Activated CD4-positive, alpha-beta T cell treated with anti-CD3 and anti-CD28 coated beads, Interleukin-2, amount 50 U/mL, for 24 hours (primary cell): ENCODE measurements at places on chromosomes 7 and 10.

DNA sequence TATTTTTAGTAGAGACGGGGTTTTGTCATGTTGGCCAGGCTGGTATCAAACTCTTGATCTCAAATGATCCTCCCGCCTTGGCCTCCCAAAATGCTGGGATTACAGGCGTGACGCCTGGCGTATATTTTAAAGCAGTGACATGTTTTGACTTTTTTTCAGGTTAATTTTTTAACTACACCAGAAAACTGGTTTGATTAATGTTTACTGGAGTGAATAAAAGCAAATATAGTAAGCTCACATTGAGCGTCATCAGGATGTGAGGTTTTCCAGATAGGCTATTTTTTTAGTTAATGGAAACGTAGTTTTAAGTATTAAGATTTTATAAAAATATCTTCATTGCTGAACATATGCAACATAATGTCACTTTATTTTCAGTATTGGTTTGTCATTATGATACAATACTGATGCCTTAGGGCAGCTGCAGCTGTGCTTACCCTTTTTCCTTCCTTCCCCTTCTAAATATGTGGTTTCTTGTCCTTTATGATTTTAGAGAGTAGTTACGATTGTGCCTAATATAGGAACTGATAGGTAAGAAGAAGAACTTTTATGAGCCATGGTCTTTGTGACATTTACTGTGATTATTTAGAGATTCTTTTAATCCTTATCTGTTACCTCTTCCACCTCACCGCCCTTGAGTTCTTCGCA lies 37.3 kb downstream of the TMEM60 start:
- DNase-seq: no peak

DNA sequence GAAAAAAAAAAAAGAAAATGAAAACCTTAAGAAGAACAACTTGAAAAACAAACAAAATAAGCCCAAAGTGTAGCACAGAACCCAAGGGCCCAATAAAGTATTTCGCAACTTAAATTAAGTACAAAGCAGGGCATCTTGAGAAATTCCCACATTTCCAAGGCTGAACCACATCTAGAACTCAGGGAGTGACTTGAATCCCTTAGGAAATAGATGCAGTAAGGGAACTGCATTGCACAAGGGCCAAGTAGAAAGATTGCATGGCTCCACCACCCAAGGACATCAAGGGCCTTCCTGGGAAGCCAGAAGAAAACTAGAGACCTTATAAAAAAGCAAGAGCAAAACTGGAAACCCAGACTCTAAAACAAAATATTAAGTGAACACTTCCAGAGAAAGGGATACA lies 352.7 kb downstream of the CXCL12 start:
- DNase-seq: no peak

DNA sequence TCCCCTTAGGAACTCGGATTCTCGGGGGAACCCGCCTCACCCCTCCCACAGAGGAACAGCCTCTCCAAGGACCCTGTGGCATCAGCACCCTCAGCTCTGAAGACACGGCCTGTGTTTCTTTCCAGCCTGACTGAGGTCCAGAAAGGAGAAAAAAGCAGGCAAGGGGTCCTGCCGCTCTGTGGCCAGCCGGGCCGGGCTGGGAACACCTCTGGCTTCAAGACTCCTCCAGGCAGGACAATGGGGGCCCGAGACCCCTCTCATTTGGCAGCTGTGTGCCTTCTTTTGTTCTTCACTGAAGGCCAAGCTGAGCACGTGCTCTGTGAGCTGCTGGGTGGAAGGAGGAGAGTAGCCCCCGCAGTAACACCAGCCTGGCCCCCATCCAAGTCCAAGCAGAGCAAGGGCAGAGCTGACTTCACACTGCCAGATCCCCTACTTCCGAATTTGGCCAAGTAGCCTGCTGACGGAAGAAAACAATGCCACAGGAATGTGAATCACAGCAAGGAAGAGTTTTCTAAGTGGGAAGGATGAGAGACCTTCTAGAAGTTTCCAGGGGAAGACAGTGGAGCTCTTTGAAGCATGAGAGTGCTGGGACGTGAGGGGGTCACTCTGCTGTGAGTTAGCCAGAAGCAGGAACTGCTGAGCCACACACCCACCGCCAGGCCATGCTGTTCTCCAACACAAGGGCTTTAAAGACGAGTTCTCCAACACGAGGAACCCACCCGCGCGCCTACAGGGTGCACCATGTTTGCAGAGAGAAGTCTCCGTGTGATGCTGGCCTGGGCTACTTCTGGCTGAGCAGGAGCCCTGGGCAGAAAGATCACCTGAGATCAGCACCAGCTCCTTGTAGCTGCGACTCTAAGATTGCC lies 3.1 kb downstream of the CNPY1 start:
- no peak for DNase-seq

DNA sequence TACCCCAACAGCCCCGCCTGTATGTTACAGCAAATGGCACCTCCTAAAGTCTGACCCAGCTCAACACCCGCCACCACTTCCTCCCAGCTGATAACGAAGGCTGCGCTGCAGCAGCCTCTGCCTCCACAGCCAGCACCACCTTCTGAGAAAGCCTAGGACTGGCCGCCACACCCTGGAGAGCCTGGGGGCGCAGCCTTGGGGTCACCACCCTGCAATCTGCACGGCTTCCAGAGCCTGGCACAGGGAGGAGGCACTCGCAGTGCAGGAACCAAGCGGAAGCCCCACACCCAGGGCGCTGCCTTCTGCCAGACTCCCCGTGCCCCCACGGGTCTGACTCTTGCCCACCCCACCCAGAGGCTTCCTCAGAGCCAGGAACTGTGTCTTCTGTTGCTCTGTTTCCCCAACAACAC lies 112.5 kb downstream of the MAD1L1 start:
- no peak for DNase-seq

DNA sequence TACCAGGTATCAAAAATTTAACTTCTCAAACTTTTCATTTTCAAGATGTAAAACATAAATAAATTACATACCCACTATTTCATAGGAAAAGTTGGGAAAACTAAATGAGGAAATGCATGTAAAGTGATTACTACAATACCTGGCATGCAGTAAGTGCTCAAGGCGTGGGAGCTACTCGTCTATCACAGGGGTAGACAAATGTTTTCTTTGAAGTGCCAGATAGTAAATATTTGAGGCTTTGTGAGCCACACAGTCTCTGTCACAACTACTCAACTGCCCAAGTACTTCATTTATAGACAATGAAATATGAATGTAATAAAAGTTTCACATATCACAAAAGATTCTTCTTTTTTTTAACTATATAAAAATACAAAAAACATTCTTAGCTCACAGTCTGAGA lies 96.4 kb upstream of the PCGF5 start:
- DNase-seq: no peak

- no peak for DNase-seq
Measured at GRCh38 chr10:72727130-72727529, 35.2 kb downstream of the MCU start.

DNA sequence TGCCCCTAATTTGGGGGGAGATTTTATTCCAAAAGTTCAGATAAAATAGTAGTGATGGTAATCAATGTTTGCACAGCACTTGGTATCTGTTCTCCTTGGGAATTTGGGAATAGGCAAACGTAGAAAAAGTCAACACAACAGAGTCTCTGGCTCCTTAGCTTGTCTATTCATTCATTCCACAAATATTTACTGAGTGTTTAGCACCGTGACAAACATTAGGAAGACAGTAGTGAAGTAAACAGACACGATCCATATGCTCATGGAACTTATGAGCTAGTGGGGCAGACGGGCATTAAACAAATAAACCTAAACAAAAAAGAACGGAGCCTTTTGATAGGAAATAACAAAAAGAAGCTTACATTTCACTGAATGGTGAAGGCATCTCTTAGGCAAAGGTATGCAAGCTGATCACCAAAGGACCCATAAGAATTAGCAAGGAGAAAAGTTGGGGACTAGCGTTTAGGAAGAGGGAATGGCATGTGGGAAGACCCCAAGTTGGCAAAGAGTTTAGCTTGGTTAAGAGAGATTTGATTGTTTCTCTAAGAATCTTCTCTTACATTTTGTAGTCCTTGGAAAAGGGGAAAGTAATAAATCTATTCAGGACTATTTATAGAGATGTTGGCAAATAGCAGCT lies 243.9 kb upstream of the NPY start:
- DNase-seq: no peak

- no peak for DNase-seq
Measured at GRCh38 chr10:27949528-27950241, 49.2 kb downstream of the ODAD2 start.

- no peak for DNase-seq
Measured at GRCh38 chr10:58414270-58415041, 29.2 kb downstream of the TFAM start.

GRCh38 chr7:106947244-106947728 lies 82.2 kb downstream of the PIK3CG start:
- no peak for DNase-seq

DNA sequence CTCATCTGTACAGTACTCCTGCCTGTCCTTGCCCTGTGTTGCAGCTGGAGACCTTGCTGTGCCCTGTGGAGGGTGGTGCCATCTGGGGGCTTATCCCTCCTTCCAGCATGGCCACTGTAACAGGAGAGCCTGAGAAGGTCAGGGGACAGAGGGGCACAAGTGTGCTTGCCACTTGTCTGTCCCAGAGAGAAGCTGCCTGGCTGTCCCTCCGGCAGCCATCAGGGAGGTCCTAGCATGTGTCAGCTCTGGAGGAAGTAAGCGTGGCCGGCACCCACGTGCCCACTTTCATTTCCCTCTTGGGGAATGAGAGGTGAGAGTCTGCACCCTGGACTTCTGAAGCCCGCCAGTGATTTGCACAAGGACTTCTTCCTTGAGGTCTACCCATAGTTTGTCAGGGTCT lies 97.0 kb upstream of the PPIF start:
- DNase-seq: no peak

- no peak for DNase-seq
Measured at GRCh38 chr10:130353928-130354572, 217.9 kb downstream of the GLRX3 start.

- no peak for DNase-seq
Measured at GRCh38 chr7:134589491-134589941, 40.6 kb downstream of the AKR1B15 start.

- DNase-seq: no peak
Measured at GRCh38 chr7:108143658-108144420, 13.7 kb upstream of the LAMB4 start.

- DNase-seq: no peak
Measured at GRCh38 chr7:155071916-155072571, 1.9 kb downstream of the HTR5A start.

DNA sequence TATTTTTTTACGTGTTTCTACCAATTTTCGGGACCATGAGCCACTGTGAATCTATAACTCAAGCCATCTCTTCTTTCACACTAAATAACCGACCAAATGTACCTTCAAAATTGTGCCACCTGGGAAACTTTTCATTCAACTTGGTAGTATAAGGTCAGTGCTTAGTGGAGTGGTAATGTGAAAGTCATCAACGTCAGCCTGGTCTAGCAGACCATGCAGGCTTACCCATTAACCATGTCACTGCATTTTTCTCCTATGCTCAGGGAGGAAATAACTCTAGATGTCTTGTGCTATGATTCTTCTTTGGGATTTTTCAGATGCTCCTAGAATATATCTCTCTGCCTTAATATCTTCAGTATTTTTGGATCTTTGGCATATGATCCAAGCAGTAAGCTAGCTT lies 1075.4 kb upstream of the POT1 start:
- DNase-seq: no peak
